Left ventricle myocardium inferior (tissue), 1 donor: ENCODE measurements at places on chromosomes 2 and 18. TPM values are rescaled to one million over a fixed set of nuclear protein-coding genes. Genes with fewer than 3 reads are reported as not detected.

Gene NT5DC4
- not detected for total RNA-seq

Gene LIMS4
- total RNA-seq, result 2.1 TPM

DNA sequence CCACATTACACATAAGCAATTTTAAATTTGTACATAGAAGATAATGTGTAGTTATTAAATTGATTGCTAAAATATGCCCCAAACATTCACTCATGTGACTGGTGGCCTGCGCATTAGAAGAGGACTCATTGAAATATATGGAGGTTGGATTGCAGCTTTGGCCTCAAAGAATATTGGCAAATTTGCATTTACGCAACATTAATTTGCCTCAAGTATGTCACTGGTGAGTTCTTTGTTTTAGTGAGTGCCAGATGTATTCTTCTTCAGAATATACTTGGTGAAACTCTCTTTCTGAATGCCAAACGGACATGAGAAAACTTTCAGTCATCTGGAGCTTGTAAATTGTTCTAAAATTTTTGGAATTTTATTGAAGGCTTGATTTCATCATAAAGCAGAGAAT lies 5.9 kb upstream of the EFEMP1 start:
- no peak for DNase-seq

- no peak for DNase-seq
These were observed 48.9 kb downstream of the ZNF385B start for GRCh38 chr2:179812501-179812900.

- no peak for DNase-seq
These were observed 106.6 kb upstream of the ID2 start for GRCh38 chr2:8575038-8575833.

GRCh38 chr18:56283316-56283715 lies 355.1 kb downstream of the TXNL1 start:
- DNase-seq, result no peak

DNA sequence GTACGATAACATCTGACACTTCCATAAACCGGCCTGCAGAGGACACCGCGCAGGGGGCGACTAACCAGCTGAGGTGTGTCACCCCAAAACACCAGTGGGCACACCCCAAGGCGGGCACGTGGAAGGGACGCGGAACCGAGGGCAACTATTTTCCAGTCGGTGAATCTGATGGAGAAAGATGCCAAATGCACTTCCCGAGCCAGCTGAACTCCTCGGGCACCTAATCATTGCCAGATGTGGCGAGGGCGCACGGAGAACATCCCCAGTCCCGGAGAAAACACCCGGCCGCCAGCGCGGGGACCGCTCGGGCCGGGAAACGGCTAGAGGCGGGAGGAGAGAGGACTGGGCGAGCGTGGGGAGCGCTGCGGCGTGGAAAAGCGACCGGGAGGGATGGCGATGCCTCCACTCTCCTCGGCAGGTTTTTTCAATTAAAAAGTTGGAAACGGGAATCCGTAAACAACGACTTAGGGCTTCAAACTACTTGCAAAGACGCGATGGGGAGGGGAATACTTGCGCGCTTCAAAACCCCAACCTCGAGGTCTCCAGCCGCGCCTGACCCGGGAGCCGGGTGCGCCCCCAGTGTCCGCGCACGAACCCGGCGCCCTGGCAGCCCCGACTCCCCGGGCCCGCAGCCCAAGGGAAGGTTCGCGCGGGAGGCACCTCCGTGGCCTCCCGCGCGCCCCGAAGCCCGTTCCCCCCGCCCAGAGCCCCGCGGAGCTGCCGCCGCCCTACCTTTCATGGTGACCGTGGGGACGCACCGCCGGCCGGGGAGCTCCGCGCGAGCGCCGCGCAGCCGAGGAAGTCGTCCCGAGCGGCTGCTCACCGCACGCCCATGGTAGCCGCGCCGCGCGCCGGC lies 497 bp downstream of the COLEC12 start:
- no peak for DNase-seq

DNA sequence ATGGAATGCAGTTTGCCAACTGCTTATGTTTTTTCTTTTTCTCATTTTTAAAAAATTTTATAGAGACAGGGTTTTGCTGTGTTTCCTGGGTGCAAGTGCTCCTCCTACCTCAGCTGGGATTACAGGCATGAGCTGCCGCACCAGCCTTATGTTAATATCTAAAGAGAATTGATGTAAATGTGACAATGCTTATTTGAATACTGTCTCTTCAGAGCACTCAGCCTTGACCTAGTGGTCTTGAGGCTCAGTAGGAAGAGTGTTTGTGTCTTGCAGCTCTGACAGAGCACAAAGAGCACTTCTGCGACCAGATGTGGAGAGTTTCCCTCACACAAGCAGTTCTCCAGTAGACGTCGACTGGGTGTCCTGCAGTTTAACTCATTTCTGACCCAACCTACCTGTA lies 55.3 kb downstream of the ARHGEF4 start:
- DNase-seq, result no peak

DNA sequence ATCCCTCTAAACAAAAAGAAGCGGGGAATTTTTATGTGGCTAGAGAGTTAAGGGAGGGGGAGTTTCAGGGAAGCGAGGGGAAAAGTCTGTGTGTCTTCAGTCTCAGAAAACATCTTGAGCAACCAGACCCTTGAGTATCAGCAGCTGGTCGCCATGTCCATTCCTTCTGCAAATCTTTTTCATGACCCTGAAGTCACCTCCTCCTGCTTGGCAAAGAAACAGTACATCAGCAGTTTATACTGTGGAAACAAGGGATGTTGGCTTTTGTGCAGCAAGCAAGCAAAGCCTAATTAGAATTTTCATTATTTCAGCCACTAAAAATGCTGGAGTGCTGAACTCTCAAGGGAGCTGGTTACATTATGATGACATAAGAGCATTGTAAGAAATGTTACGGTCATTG lies 187.4 kb upstream of the SLC8A1 start:
- peak; percentile 10 for DNase-seq

DNA sequence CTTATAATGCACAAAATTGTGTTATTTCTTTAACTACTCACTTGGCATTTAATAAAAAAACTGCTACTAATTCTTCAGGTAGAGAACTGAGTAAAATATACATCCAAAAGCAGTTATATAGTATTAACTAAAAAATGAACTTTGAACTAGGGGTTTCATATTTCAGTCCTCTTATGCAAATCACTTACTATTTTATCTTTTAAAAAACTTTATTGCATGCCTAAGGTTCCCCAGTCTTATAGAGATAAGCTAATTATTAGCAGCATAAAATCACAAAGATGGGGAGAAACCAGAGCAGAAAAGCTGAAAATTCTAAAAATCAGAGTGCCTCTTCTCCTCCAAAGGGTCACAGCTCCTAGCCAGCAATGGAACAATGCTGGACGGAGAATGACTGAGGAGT lies 228.0 kb downstream of the CALCRL start:
- DNase-seq, result no peak

GRCh38 chr2:36520431-36520830 lies 77.5 kb downstream of the FEZ2 start:
- no peak for DNase-seq
